ENCODE measurements at places on chromosomes 1 and 21. TPM values are rescaled to one million over a fixed set of nuclear protein-coding genes. Genes with fewer than 3 reads are reported as not detected.

DNA sequence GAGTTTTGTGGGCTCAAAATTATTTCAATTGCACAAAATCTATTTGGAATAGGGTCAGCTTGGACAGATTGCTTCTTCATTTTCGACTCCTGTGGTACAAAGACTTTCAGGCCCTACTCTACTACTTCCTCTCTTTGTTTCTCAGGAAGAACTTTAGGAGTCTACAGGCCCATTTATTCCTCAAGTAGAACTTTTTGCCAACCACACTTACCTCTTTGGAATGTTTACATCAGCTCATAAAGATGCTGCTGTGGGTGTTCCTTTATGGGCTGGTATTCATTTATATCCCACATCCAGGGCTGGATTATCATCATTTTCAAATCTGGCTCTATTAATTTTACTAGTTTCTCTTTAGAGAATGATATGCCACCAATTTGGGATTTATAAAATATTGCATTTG lies 46.3 kb upstream of the TNFSF18 start:
- DNase-seq, result no peak

- DNase-seq, result no peak
Observed at GRCh38 chr1:160579216-160579701, at the start of gene CD84. Gene CD84, minus strand, starts transcription at chr1:160579496. Its CDS starts 59 bp downstream, at chr1:160579437.

DNA sequence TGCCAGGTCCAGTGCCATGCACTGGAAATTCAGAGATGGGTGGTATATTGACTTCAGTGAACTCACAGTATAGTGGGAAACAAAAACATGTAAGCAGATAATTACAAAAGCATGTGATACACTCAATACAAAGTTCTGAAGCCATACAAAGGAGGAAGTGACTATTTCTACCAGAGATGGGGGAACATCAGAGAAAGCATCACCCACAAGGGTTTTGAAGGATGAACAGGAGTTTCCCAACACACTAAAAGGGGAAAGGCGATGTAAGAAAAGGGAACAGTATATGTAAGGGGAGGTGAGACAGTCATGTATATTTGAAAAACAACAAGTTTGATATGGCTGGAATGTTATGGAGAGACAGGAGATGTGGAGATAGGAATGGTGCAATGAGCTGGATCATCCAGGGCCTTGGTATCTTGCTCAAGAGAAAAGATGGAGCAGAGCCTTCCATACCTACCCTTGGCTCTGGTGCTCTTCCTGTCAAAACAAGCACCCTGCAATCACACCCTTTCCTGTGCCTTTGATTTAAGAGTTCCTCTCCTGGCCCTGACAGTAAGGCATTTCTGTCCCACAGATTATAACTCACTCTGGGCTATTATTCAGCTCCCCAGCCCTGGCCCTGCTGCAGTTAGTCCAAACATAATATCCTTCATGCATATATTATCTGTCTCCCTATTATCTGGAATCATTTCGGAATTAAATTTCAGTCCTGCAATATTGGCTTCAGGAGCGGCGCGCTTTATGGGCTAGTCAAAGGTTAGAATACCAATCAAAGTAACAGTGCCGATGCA lies 60.5 kb downstream of the DMAP1 start:
- no peak for DNase-seq

Gene CSF1
- 24.9 TPM for total RNA-seq

Gene IFNAR2
- total RNA-seq, result 43.7 TPM
